Fibroblast of lung (primary cell): ENCODE measurements at places on chromosomes 12 and 14.
A peak's percentile ranks its signal among the peaks of the same experiment; 100 is the strongest.

GRCh38 chr14:51121096-51121495 is 26.2 kb upstream of the TRIM9 start:
- DNase-seq: no peak
- H3K4me1 ChIP-seq: no peaks in the 10 kb centered on the region
- no peak overlapping the region for H3K4me3 ChIP-seq
- peaks cover 14% of the 10 kb centered on the region for H3K27me3 ChIP-seq
- H3K27ac ChIP-seq: no peak overlapping the region
- no peaks in the 10 kb centered on the region for H3K36me3 ChIP-seq

- peak; percentile 19 for DNase-seq
- peak overlapping the region; percentile 94 for H3K4me3 ChIP-seq
- H3K27me3 ChIP-seq: no peaks in the 10 kb centered on the region
- peaks cover under 1% of the 10 kb centered on the region for H3K36me3 ChIP-seq
- peaks cover 5% of the 10 kb centered on the region for H3K4me1 ChIP-seq
These were observed 479 bp downstream of the KDM5A start for GRCh38 chr12:388541-389141.

GRCh38 chr14:37060496-37061260 is 111.7 kb downstream of the SLC25A21 start:
- no peak overlapping the region for H3K27ac ChIP-seq
- H3K36me3 ChIP-seq: no peaks in the 10 kb centered on the region
- no peak overlapping the region for H3K4me3 ChIP-seq
- no peak for DNase-seq
- H3K27me3 ChIP-seq: no peaks in the 10 kb centered on the region
- H3K4me1 ChIP-seq: no peaks in the 10 kb centered on the region

DNA sequence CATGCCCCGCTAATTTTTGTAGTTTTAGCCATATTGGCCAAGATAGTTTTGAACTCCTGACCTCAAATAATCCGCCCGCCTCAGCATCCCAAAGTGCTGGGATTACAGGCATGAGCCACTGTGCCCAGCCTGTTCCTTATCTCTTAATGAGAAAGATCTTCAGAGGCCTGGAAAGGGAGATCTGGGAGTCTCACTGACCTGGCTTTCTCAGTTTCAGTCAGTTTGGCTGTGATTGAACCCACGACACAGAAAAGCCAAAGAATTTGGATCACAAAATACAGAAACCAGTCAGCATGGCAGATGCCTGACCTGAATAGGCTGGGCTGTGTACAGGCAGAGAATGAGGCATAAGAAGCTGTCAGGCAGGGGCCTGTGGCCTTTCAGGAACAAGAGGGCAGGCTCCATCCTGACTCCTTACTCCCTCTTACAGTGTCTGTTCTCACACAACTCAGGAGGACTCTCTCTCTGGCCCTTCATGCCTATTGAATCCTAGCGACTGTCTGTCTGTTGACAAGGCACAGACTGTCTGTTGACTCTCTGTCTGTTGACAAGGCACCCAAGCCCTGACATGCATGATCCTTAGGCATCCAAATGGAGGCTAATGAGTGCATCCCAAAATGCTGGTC is 366.5 kb upstream of the CCDC196 start:
- H3K4me3 ChIP-seq: no peak overlapping the region
- no peaks in the 10 kb centered on the region for H3K4me1 ChIP-seq
- no peaks in the 10 kb centered on the region for H3K27me3 ChIP-seq
- H3K36me3 ChIP-seq: no peaks in the 10 kb centered on the region

- no peaks in the 10 kb centered on the region for H3K27me3 ChIP-seq
- no peak overlapping the region for H3K4me3 ChIP-seq
- no peaks in the 10 kb centered on the region for H3K36me3 ChIP-seq
- H3K27ac ChIP-seq: no peak overlapping the region
- no peak for DNase-seq
- H3K4me1 ChIP-seq: no peaks in the 10 kb centered on the region
These were observed 453.9 kb downstream of the ADAMTS20 start for GRCh38 chr12:43098071-43098470.

DNA sequence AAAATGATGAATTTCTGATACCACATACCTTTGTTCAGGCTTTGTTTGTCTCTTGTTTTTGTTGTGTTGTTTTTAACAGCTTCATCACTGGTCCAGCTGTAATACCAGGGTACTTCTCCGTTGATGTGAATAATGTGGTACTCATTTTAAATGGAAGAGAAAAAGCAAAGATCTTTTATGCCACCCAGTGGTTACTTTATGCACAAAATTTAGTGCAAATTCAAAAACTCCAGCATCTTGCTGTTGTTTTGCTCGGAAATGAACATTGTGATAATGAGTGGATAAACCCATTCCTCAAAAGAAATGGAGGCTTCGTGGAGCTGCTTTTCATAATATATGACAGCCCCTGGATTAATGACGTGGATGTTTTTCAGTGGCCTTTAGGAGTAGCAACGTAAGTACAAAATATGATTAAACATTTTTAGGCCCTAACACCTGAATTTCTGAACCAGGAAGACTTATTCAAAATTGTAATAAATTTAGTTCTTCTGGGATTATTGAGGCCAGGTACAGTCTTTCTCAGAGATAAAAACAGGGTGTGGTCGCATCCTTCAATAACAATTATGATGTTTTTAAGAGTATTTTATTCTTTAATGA is 22.4 kb downstream of the RXYLT1 start:
- no peaks in the 10 kb centered on the region for H3K4me1 ChIP-seq
- H3K27ac ChIP-seq: no peak overlapping the region
- no peak overlapping the region for H3K4me3 ChIP-seq
- DNase-seq: peak; percentile 48

DNA sequence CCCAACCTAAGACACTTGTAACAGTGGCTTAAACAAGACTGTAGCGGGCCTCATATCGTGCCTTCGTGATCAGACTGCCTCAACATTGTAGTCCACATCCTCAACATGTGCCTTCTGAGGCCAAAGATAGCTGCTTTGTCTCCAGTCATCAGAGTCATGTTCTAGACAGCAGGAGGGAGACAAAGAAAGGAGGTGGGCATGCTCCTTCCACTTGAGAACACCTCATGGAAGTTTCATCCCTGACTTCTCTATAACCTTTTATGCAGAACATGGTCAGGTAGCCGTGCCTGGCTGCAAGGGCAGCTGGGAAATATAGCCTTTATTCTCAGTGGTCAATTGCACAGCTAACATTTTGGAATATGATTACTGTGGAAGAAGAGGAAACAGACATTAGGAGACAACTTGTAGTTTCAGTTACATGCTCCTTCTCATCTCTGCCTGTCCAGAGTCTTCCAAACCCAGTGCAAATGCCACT is 25.3 kb upstream of the DHRS2 start:
- H3K36me3 ChIP-seq: no peaks in the 10 kb centered on the region
- no peak for DNase-seq
- no peak overlapping the region for H3K4me3 ChIP-seq
- no peaks in the 10 kb centered on the region for H3K4me1 ChIP-seq
- H3K27ac ChIP-seq: no peak overlapping the region

DNA sequence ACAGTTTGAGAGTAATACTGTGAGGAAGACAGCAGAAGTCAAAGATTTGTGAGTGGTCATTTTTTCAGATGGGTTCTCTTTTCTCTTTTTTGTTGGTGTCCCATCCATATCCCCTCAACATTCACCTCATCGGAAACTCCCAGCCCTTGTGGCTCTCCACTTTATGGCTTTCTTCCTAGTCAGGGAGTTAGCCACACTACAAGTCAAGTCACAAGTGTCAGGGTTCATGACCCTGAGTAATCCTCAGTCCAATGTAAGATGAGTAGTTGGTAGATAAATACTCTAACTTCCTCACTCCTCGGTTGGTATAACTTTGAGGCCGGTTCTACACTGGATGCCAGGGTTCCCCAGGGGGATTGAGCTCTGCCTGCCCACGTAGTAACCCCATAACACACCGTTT is 41.4 kb downstream of the PTGER2 start:
- H3K27ac ChIP-seq: peak overlapping the region; percentile 71
- no peak for DNase-seq
- no peaks in the 10 kb centered on the region for H3K36me3 ChIP-seq
- no peaks in the 10 kb centered on the region for H3K27me3 ChIP-seq
- peaks cover 26% of the 10 kb centered on the region for H3K4me1 ChIP-seq
- H3K4me3 ChIP-seq: no peak overlapping the region

DNA sequence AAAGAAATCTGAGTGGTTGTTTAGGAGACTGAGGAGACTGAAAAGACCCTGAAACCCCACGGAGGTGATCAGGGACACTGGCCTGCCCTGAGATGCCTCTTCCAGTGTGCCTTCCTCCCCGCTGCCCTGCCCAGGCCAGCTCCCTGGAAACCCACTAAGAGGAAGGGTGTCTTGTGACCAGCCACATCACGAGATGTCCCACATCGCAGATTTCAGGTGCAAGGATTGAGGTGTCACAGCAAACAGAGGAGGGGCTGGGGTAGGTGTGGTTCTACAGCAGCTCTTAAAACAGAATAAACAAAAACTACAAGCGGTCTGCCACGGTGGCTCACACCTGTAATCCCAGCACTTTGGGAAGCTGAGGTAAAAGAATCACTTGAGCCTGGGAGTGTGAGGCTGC is 184.3 kb upstream of the C14orf180 start:
- no peaks in the 10 kb centered on the region for H3K36me3 ChIP-seq
- H3K27ac ChIP-seq: no peak overlapping the region
- no peaks in the 10 kb centered on the region for H3K27me3 ChIP-seq
- no peak for DNase-seq
- no peaks in the 10 kb centered on the region for H3K4me1 ChIP-seq

GRCh38 chr14:64572386-64573104 is 22.8 kb downstream of the PPP1R36 start:
- DNase-seq: no peak
- H3K36me3 ChIP-seq: no peaks in the 10 kb centered on the region
- H3K4me3 ChIP-seq: no peak overlapping the region
- peaks cover 5% of the 10 kb centered on the region for H3K4me1 ChIP-seq

- no peak overlapping the region for H3K27ac ChIP-seq
- no peaks in the 10 kb centered on the region for H3K27me3 ChIP-seq
- DNase-seq: no peak
- H3K4me3 ChIP-seq: no peak overlapping the region
- no peaks in the 10 kb centered on the region for H3K4me1 ChIP-seq
- no peaks in the 10 kb centered on the region for H3K36me3 ChIP-seq
These were observed 123.1 kb downstream of the DERA start for GRCh38 chr12:16034136-16034817.
